ENCODE measurements at places on chromosomes 5 and 9.

DNA sequence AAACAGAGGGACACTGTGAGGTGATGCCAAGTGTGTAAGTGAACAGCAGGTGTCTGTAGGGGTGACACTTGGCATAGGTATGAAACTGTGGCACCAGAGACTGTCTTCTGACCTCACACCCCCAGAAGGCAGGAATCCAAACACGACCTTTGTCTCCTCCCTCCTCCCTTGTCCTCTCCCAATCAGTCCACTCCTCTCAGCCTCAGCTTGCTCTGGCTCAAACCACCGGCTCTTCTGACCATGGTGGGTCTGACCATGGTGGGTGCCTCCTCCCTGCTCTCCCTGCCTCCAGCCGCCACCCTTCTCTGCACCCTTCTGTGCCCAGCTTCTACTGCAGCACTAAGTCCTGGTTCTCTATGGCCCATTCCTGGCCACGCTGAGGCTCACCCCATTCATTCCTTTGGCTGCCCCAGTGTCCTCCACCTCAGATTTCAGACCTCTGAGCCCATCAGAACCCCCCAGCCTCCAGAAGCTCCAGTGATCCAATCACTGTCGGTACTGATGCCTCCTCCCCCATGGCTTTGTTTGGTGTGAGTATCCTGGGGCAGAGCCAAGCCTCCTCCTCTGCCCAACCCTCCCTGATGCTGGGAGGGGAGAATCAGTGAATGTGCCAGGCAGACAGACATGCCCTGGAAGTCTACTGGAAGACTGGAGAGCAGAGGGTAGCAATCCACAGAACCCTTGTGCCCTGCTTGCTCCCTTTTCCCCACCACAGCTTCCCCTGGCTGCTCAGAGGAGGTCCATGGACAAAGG is 1.7 kb upstream of the ARID3C start:
- DNase-seq: no peak

DNA sequence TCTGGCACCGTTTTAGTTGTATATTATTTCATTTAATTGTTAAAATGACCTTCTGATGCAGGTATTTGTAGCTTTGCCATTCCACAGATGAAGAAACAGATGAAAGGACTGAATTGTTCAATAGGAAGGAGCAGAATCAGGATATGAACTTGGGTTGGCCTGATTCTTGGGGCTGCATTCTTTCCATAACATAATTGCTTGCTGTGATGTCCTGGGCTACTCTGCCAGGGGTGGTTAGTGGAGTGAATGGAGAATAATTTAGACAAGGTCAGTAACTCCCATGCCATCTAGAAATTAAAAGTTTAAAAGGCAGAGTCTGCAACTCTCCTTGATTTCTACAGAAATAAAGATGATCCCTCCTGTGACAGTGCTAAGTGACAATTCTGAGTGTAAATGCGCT is 15.9 kb downstream of the TLR4 start:
- no peak for DNase-seq

GRCh38 chr9:88529496-88529895 is 5.5 kb upstream of the NXNL2 start:
- no peak for DNase-seq

- no peak for DNase-seq
Observed at GRCh38 chr9:15724016-15724415, 171.2 kb downstream of the CCDC171 start.

GRCh38 chr5:2524620-2525019 is 226.9 kb downstream of the IRX2 start:
- no peak for DNase-seq

DNA sequence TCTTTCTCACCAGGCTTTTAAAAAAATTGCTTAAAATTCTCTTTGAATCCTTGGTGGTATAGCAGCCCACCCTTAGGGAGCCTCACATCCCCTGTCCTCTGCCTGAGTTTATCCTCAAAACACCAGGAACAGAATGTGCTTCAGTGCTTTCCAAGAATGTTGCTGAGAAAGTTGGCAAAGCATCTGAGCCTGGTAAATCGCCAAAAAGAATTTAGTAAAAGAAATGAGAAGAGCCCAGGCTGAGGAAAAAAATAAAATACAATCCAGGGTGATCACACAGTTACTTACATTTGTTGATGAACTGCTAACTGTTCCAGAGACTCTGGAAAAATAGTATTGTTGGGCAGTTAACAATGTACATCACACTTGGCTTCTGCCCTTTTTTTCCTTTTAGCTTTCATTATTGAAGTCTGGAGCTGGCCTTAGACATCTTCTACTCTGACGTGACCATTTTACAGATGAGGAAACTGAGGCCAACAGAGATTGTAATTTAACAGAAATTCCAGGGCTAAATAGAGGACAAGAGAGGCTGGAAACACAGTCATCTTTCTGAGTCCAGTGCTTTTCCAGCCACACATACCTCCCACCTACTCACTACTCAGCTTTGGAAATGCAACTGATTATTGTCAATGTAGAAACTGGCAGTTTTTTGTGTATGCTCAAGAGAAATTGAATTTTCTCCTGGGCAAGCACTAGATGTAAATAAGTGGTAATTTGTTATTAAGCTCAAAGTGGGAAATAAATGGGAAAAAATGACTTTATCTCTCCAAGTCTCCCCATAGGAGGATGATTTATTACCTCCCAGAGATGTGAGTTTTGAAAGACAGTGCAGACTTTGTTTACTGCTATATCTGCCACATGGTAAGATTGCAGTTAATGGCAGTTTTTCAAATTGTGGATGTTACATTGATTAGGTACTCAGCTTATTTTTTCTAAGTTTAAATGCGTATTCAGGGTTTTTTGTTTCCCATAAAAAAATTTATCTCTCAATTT is 86.7 kb upstream of the ALDH1A1 start:
- DNase-seq: no peak

GRCh38 chr9:116499434-116499833 is 187.7 kb upstream of the TRIM32 start:
- no peak for DNase-seq

GRCh38 chr5:143976055-143976454 is 164.1 kb downstream of the HMHB1 start:
- DNase-seq: no peak

DNA sequence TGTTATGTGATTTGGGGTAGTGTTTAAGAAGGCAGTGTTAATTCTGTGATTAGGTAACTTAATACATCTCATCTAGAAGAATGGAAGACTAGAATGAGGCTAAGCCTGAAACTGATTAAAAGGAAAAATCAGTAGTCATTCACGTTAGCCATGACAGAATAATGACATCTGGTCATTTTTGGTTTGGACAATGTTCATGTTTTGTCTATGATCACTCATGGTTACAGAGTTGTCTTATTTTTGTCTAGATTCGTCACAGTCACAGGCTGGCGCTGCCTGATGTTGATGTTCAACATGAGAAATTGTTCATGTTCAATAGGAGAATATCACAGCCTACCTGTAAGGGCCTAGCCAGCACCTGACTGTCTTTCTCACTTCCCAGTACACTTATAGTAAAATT is 9.5 kb upstream of the DOCK2 start:
- no peak for DNase-seq

DNA sequence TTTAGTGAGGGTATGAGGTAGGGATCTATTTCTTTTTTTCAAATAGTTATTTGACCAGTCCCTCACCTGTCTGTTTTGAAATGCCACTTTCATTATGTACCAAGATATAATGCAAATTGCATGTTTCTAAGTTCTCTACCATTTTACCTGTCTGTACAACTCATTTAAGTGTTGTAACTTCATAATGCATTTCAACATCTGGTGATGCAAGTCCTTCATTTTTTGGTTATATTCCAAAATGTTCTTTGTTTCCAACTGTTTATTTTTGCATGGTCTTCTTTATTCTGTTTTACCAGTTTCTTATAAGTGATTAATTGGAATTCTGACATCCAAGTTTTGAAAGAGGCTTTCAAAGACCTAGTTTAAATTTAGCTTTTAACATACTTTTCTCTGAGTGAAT is 26.8 kb downstream of the TDRD7 start:
- no peak for DNase-seq

DNA sequence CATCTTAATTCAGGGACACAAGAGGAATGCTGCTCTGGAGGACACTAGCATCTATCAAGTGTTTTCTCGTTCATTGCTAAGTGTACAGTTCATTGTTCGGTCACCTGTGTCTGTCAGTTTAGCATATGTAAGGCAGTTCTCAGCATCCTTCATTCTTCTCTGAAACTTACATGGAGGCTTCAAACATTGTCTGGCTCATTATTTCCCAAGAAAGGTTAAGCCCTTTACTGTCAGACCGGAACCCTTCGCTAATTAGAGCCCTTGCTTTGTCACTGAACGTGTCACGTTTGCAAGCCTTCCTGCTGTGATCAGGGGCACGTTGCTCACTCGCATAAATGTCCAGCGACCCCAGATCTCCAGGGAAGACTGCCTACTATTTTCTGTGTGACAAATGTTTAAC is 62.3 kb upstream of the RIOK2 start:
- DNase-seq: no peak

All from KG1 (cell line).